Stimulated activated CD4-positive, alpha-beta T cell treated with anti-CD3 and anti-CD28 coated beads, Interleukin-1b, Interleukin-23, amount 100 ng/mL, for 1 hour (primary cell): ENCODE measurements at places on chromosomes 3 and 15.

GRCh38 chr3:52150357-52150756 is 3.9 kb downstream of the POC1A start:
- no peak for DNase-seq

DNA sequence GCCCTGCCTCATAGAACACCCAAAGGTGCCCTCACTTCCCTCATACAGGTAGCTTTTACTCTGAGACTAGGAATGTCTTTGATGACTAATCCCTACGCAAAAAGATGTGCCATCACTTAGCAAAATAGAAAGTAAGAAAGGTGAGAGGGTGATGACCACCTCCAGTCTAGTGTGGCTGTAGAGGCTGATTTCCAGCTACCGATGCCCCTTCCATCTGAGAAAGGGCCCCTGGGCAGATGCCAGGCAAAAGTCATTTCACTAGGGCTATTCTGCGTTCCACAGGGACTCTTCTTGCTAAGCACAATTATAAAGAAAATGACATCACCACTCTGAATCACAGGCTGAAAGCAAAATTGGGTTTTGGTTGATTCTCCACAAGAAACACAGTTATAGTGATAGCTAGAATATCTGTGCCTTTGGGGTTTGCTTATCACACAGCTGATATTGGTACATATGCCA is 77.4 kb downstream of the RBPMS2 start:
- DNase-seq = no peak

- DNase-seq = no peak
Measured at GRCh38 chr3:179672918-179673317, 20.1 kb downstream of the USP13 start.

DNA sequence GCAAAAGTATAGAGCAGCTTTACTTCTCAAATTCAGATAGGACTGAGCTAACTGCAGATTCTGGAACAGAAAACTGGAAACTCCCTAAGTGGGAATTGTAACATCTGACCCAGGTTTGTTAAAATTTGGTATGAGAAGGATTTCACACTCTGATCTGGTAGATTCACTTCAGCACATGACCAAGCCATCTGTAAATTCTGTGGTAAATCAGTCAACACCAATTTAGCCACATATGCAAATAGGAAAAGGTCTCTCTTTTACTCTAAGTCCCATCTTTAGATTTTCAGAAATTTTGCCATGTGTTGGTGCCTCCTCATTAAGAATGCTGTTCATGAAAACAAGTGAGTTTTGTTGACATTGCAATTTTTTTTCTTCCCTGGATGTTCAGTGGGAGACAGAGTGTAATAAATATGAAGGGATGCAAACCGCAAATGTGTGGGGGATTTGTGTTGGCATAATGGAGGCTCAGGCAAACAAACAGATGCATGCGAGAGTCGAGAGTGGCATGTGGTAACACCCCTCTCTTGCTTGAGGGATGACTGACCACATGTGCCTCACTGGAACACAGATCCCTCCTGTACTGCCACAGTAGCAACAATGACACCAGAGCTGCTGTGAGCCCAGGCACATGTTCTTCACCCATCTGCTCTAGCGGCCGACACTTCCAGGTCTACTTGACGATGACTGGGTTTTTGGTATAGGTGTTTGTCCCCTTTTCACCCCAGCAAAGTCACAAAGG is 146.6 kb downstream of the FEZF2 start:
- DNase-seq = no peak

- no peak for DNase-seq
Measured at GRCh38 chr3:73448761-73449301, 175.9 kb downstream of the PDZRN3 start.

DNA sequence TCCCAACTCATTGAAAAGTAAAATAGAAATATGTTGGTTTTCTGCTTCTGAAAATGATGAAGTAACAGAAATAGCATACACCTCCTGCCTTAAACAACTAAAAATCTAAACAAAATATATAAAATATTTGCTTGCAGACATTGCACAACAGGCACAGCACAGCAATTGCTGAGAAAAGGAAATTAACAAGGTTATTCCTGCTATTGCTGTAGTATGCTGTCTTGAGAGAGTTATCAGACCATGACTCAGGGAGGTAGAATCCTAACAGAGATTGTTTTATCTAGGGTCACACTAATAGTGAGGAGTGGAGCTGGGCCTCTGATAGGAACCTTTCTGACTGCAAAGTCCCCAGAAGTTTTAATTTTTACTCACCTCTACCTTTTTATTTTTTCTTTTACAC is 72.6 kb downstream of the ZBTB20 start:
- DNase-seq = no peak

GRCh38 chr15:48537271-48538113 is 108.0 kb downstream of the FBN1 start:
- no peak for DNase-seq

DNA sequence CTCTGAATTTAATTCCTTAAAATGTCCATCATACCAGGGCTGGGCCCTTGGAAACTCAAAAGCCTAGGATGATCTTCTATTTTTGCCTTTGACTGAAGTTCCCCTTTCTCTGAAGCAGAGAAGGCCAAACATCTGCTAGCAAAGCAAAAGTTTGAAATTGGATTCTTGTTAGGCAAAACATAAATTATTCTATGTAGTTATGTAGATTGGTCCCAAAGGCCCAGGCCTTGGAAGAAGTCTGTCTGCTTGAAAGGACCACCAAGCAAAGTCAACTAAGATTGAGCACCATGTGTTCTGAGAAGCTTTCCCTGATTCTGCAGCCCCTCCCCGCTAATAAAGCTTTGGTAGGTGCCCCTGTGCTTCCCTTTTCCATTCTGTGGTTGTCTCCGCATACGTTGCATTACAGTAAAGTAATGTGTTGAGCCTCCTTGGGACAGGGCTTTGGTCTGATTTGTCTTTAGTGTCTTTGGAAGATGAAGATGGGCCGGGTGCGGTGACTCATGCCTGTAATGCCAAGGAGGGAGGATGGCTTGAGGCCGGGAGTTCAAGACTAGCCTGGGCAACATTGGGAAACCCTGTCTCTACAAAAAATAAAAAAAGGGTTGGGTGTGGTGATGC is 56.4 kb downstream of the RPL39L start:
- no peak for DNase-seq

DNA sequence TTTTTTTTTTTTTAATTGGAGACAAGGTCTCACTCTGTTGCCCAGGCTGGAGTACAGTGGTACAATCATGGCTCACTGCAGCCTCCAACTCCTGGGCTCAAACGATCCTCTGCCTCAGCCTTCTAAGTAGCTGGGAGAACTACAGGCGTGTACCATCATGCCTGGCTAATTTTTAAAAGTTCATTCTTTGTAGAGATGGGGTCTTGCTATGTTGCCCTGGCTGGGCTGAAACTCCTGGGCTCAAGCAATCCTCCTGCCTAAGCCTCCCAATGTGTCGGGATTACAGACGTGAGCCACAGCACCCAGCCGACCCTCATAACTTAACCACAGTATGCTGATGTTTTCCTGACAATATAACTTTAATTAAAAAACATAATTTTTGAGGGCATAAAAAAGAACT is 24.3 kb downstream of the IL17RD start:
- no peak for DNase-seq

GRCh38 chr15:36284911-36285310 is 294.5 kb upstream of the CDIN1 start:
- no peak for DNase-seq

GRCh38 chr3:179743913-179744312 is 91.1 kb downstream of the USP13 start:
- no peak for DNase-seq

DNA sequence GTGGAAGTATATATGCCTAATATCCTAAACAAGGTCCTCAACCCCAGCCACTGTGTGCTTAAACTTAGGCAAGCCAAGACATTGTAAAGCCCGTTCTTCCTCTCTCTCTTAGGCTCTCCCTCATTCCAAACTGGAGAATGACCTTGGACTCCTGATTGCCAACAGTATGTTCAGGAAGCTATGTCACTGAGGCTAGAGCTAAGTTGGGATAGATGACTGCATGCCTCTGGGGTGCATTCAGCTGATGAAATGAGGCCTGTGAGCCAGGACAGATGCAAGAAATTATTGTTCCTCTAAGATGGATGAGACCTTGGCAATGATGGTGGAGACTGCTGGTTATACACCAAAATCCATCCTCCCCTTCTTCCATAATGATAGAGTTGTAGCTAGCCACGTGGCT is 27.9 kb upstream of the TBC1D21 start:
- DNase-seq = no peak

- no peak for DNase-seq
Measured at GRCh38 chr15:55897560-55898336, 95.7 kb downstream of the NEDD4 start.

GRCh38 chr15:56410721-56411120 is 45.5 kb downstream of the TEX9 start:
- no peak for DNase-seq

GRCh38 chr3:100072326-100073048 is 41.8 kb downstream of the FILIP1L start:
- no peak for DNase-seq

- DNase-seq = no peak
Measured at GRCh38 chr15:62711691-62712454, 330.7 kb upstream of the TPM1 start.

DNA sequence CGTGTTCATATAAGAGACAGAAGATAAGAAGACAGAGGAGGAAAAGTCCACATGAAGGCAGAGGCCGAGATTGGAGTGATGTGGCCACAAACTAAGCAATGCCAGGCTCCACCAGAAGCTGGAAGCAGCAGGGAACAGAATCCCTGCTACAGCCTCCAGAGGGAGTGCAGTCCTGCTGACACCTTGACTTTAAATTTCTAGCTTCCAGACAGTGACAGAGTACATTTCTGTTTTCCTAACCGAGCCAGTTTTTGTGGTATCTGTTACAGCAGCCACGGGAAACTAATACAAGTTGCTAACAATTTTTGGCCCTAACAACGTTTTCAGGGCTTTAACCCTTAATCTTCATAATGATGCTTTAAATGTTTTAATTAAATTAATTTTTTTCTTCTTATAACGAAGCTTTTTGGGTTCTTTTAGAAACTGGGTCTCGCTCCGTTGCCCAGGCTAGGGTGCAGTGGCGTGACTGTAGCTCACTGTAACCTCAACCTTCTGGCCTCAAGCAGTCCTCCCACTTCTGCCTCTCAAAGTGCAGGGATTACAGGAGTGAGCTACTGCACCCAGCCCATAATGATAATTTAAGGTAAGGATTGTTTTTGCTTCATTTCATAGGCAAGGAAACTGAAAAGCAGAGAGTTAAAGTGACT is 202.3 kb upstream of the PROK2 start:
- DNase-seq = no peak

DNA sequence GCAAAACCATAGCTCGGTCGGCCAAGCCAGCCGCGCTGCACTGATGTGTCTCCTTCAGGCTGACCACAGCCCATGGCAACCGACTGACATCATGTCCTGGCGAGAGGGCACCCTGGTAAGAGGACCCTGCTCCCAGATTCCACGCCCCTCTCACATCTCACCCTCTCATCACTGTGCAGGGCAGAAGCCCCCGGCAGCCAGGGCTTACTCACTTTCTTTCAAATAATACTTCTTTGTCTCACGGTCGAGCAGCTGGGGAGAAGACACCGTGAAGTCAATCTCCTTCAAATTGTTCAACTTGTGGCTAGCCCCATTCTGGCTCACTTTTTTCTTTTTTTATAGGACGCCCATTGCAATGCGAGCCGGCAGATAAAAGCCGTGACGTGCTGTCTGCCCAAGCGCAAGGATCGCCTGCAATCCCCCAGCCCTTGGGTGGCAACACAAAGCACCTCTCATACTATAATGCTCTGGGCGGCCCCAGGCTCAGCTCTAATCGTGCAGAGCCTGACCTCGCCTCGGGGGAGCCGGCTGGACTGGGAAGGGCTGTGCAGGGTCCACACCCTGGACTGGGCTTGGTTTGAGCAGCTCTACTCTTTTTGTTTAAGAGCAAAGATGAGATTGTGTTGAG is 33.6 kb downstream of the VGLL4 start:
- DNase-seq = no peak

GRCh38 chr3:181328346-181328745 is 338.8 kb upstream of the DNAJC19 start:
- DNase-seq = no peak

DNA sequence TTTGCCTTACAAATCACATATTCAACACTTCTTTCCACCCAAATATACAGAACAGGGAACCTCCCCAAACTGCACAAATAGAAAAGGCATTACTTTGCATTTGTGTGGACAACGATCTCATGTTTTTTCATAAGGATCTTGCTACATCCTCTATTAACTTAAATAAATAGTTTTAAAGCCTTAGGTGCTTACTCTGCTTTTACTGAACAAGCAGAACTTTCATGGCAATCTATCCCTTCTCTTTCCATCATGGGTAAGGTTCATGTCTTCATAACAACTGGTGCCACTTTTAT is 18.1 kb downstream of the SIAH2 start:
- DNase-seq = no peak
